ENCODE measurements at places on chromosomes 11 and 22. TPM values are rescaled to one million over a fixed set of nuclear protein-coding genes. Genes with fewer than 3 reads are reported as not detected.

DNA sequence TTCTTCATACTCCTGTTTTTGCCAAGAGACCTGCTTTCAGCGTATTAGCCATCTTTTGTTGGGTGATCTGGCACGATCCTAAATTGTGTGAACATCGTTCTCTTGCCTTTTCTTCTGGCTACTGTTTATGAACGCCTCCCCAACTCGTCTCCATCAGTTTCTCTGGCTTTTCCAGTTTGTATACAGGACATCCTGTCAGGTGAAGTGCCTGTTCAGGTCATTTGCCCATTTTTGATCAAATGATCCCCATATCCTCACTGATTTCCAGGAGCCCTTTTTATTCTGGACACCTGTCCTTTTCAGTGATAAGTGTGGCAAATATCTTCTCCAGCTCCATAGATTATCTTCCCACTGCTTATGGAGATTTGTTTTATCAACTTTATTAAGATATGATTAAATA lies 22.5 kb upstream of the SYT8 start:
- no peak for DNase-seq

DNA sequence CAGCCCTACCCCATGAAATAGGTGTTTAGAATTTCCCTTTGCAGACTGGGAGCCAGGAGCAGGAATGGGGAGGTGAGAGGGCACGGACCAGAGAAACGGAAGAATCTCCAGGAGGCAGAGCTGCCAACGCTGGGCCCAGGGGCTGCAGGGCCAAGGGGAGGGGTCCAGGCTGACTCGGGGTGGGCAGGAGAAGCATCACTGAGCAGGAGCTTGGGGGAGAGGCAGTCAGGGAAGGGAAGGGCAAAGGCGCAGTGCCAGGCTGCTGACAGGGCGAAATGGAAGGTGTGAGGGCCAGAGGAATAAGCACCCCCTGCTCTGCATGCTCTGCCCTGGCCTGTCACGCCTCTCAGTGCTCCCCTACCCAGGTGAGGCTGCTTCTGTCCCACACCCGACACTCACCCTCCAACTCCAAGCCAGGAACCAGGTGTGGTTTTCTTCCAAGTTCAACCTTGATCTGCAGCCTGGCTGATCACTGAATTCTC lies 14.5 kb downstream of the LRRC32 start:
- no peak for DNase-seq

DNA sequence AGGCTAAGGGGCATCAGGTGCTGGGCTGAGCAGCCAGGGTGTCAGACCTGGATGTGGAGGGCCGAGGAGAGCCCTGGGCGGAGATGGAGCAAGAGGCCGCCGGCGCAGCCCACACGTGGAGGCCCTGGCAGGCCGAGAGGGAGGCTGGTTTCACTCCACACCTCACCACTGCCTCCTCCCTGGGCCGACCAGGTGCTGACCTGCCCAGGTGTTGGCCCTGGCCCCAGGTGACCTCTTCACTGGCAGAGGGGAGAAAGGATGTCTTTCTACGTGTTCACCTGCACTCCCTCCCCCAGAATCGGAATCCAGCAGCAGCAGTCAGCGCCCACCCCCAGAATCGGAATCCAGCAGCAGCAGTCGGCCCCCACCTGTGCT lies 781 bp downstream of the ANO9 start:
- no peak for DNase-seq

- no peak for DNase-seq
Measured at GRCh38 chr11:77208535-77208934, 80.5 kb downstream of the MYO7A start.

DNA sequence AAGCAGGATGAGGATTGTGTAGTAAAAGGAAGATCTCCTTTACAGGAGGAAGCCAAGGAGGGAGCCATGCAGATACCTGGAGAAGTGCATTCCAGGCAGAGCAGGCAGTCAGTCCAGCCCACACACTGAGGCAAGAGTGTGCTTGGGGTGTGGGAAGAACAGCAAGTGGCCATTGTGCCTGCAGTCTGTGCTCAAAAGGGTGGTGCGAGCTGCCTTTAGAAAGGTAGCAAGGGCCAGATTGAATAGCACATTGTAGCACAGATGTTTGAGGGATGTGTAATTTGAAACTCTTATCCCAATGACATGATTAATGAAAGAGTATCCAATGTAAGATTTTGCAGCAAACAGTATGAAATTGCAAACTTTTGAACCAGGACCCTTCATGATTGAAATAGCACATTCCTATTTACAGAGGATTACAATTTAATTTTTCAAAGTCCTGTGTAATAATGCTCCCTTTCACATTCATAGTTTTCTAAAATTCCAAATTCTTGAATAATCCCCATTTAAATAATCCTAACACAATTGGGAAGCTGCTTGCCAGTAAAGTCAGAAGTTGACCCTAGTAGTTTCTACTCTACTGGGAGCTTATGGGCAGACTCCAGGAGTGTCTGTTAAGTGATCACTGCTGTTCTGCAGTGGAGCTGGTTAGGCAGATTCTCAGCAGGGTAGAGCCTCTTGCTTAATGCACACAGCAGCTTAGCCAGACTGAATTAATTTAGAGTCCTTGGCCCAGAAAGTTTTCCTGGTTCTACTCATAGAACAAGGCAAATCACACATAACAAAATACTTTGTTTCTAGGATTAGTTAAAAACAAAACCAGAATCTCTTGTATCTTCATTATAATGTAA lies 78.1 kb downstream of the CYB5R2 start:
- DNase-seq = no peak

DNA sequence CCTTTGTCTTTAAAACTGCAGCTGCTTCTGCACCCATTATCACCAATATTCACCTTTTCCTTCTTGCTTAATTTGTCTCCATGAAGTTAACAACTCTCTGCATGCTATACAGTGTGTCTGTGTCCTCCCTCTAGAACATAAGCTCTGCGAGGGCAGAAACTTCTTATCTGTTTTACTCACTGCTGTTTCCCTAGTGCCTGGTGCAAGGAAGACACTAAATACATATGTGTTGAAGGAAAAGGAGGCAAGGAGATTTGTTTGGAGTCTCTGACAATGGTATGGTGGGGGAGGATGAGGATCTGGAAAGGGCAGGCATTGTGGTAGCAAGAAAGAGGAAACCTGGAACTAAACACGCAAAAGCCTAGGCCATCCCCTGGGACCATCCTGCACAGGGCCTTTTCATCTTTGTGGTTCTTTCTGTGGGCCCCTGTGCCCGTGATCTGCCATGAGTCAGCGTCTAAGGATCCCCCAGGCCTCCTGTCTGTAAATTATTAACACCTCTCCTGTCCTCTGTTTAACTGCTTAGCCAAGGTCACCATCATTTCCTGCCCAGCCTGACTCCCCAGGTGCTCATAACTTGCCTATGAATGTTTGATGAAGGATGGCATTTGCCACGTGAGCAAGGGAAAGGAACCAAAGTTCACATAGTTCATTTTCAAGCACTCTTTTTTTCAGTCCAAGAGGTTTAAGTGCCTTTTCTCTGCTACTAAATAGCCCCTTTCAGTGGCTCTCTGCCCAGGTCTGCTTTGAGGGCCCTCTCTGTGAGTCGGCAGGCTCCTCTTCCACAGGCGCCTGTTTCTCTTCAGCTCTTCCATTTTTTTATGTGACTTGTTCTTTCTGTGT lies 131.1 kb downstream of the RASSF10 start:
- no peak for DNase-seq

GRCh38 chr22:26998129-26998528 lies 340.7 kb downstream of the MIAT start:
- DNase-seq = no peak

DNA sequence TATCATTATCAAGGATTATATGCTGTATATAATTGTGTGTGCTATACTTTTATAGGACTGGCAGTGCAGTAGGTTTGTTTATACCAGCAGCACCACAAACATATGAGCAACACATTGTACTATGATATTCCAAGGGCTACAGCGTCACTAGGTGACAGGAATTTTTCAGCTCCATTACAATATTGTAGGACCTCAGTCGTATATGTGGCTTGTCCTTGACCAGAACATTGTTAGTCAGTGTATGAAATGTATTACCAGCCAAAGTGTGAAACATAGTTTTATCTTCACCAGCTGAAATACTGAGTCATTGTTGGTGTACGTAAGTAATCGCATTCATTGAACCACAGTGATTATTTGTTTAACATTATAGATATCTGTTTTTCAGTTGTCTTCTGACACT lies 20.4 kb downstream of the JHY start:
- no peak for DNase-seq

GRCh38 chr11:12199231-12199948 lies 89.0 kb downstream of the MICAL2 start:
- no peak for DNase-seq

GRCh38 chr11:23013509-23013908 lies 153.2 kb upstream of the CCDC179 start:
- DNase-seq = no peak

GRCh38 chr22:33049119-33049729 lies 9.0 kb downstream of the SYN3 start:
- peak; percentile 84 for DNase-seq

DNA sequence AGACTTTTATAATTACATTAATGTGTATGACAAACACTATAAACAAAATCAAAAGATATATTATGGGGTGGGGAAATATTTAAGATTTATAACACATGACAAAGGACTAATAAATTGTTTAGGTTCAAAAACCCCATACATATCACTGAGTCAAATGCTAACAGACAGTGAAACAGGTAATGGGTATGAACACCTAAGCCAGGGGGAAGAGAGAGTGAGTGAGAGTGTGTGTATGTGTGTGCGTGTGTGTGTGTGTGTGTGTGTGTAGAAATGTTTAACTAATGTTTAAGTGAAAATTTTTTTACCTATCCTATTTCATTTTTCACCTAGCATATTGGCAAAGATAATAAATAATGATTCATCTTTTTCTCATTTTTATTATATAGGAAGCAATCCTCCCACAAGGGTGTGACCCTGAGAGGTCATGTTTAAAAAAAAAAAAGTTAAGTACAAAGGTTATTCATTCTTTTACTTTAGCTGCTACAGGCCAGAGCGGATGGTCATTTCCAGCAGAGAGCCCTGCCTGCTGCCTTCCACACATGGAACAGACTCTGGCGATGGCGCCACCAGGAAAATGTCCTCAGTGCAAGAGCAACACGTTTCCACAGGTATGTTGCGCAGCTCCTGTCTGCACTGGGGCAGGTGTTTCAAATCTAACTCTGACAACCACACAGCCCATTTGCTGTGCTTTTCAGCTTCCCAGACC lies 72.9 kb downstream of the PISD start:
- DNase-seq = no peak

DNA sequence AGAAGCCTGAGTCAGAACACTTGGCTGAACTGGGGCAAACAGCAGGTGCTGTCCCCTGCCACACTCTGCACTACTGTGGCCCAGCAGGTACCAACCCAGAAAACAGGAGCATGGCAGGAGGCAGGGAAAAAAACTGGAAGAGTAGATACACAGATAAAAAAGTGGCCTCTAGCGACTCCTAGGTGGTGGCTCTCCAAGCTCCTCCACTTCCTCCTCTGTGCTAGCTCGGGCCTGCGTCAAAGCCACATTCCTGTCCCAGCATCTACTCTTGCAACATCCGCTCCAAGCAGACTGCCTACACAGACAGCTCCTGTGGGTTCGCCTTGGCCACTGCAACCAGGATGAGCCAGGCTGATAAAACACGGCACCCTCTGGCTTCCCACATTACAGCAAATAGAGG lies 6.9 kb downstream of the OR8B12 start:
- DNase-seq = no peak

SPINDOC gene
- total RNA-seq = 65.8 TPM

DLG2 gene
- 1.0 TPM for total RNA-seq

ELMOD1 gene
- total RNA-seq = not detected

GRM5 gene
- not detected for total RNA-seq

GAB4 gene
- not detected for total RNA-seq

MFNG gene
- total RNA-seq = 207 TPM

DDX25 gene
- total RNA-seq = not detected

OR5I1 gene
- not detected for total RNA-seq

NRXN2 gene
- total RNA-seq = not detected

MUC2 gene
- not detected for total RNA-seq

C1QTNF4 gene
- 0.19 TPM for total RNA-seq

CAPN5 gene
- not detected for total RNA-seq

LUZP2 gene
- not detected for total RNA-seq

All from activated CD4-positive, alpha-beta T cell treated with anti-CD3 and anti-CD28 coated beads, Interleukin-2, amount 10 ng/mL, durations not matched to agents 24 days and 14 days (primary cell).